ENCODE measurements at places on chromosomes 13 and 19. TPM values are rescaled to one million over a fixed set of nuclear protein-coding genes. Genes with fewer than 3 reads are reported as not detected.
A peak's percentile ranks its signal among the peaks of the same experiment; 100 is the strongest.

Gene PCDH17
- total RNA-seq = 5.3 TPM

GRCh38 chr13:21625366-21625765 is 21.4 kb upstream of the MICU2 start:
- DNase-seq = no peak

DNA sequence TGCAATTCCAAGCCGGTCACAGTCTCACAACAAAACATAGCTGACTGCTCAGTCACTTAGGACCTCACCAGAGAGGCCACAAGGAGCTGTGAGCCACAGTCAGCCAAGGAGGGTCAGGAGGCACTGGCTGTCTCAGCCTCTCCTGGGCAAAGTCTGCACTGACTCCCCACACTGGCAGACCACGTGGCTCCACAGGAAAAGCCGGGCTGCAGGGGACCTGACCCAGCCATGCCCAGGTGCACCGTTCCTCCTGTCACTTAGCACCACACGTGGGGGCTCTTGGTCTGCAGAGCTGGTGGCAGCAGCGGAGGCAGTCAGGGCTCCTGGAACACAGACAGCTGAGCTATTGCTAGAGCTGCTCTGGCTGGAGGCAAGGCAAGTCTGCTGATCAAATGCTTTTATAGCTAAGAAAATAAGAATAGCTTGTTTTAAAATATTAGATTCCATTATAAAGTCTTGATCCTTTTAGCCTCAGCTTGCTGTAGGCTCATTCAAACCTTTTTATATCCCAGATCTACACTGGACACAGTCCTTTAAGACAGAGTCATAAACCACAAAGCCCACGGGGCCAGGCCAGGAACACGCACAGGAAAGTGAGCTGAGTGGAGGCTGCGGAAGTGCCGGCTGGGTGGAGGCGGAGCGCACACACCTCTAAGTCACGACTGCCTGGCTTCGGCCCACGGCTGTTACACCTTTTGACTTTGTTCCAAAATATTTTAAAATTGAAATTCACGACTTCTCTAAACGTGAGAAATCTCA is 744.1 kb downstream of the UQCRFS1 start:
- DNase-seq = peak; percentile 48

- DNase-seq = peak; percentile 93
Measured at GRCh38 chr19:35693835-35694599, 10.3 kb upstream of the ZBTB32 start.

DNA sequence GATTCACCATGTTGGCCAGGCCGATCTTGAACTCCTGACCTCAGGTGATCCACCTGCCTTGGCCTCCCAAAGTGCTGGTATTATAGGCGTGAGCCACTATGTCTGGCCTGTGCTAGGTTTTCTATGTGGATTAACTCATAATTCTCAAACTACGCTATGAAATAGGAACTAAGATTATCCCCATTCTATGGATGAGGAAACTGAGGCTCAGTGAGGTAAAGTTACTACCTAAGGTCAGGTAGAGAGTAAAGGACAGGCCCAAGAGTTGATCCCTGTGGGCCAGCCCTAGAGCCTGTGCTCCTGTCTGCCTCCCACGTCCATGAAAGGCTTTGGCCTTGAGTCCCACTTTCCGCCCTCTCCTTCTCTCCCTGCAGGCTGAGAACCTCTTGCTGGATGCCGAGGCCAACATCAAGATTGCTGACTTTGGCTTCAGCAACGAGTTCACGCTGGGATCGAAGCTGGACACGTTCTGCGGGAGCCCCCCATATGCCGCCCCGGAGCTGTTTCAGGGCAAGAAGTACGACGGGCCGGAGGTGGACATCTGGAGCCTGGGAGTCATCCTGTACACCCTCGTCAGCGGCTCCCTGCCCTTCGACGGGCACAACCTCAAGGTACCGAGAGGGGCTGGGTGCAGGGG is 20.1 kb downstream of the MARK4 start:
- DNase-seq = no peak

Gene CKM
- not detected for total RNA-seq

DNA sequence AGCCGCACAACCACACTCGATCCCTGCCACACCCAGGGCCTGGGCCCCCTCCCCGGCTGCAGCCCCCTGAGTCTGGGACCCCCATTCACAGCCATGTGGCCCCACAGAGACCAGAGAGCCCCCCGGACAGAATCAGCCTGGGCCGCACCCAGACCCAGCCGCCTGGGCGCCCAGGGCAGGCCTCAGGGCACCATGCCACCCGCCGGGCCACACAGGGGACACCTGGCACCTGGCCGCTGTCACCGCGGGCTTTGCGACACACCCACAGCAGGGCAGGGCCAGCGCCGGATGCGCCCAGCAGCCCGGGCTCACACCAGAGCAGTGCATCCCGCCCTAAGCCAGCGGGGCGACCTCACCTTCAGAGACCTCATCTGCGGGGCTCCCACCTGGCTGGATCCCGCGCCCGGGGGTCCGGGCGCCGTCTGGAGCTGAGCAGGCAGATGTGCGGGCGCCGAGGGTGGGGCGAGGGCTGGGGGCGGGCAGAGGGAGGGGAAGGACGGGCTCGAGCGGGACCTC is 443 bp downstream of the TBXA2R start:
- peak; percentile 51 for DNase-seq

DNA sequence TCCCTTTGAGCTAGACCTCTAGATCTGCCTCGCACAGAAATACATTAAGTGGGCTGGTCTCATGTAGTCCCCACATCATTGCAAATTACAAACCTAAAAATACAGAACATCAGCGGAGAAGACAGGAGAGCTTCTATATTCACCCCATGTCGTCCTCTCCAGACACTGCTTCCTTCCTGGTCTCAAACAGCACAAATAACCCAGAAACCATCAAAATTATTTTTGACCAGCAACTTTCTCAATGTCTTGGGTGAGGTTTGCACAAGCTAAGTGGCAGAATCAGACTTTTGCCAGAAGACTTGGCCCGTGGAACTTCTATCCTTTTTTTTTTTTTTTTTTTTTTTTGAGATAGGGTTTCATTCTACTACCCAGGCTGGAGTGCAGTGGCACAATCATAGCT is 28.2 kb downstream of the CLEC17A start:
- no peak for DNase-seq

Gene TTC9B
- total RNA-seq = not detected

Gene ZNF730
- 59.2 TPM for total RNA-seq

- peak; percentile 62 for DNase-seq
Measured at GRCh38 chr19:33219261-33219815, 6.3 kb downstream of the SLC7A10 start.

DNA sequence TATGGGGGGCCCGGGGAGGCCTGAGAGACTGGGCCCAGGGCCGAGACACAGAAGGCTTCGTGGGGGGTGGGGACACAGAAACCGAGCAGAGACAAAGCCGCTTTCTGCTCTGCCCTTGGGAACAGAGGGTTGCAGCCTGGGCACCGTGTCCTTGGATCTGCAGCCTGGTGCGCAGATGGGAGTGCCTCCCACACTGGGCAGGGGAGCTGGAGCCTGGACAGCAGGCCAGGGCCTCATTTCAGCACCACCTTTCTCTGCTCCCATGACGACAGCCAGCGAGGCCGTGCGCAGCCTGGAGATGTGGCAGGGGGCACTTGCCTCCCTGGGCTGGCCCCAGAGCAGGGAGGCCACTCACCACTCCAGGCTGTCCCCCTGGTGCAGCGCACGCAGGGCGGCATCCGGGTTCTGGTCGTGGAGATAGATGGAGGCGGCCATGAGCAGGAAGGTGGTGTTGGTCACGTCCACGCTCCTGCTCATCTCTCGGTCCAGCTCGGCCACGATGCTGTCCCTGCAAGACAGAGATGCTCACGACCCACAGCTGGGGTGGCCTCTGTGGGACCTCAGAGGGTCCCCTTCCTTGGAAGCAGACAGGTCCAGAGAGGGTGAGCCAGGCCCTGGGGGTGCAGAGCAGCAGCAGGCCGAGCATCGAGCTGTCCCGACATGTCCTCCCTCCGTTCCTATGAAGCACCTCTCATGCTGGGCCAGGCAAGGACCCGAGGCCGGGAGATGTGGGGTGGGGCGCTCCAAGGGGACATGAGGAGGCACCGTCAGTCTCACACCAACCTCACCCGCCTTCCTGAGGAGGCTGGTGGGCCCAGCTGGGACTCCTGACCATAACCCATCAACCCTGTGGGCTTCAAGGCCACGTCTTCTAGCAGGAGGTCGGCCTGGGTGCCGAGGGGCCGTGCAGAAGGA is 10.9 kb upstream of the CERS1 start:
- no peak for DNase-seq

Gene PCID2
- total RNA-seq = 99.6 TPM

GRCh38 chr19:36252047-36252446 is 37.1 kb downstream of the ZNF146 start:
- DNase-seq = no peak

- DNase-seq = no peak
Measured at GRCh38 chr19:49574206-49574755, 6.1 kb downstream of the NOSIP start.

Data from neural progenitor cell (in vitro differentiated cells).